NB4 (cell line): ENCODE measurements at places on chromosomes 2 and 18.

DNA sequence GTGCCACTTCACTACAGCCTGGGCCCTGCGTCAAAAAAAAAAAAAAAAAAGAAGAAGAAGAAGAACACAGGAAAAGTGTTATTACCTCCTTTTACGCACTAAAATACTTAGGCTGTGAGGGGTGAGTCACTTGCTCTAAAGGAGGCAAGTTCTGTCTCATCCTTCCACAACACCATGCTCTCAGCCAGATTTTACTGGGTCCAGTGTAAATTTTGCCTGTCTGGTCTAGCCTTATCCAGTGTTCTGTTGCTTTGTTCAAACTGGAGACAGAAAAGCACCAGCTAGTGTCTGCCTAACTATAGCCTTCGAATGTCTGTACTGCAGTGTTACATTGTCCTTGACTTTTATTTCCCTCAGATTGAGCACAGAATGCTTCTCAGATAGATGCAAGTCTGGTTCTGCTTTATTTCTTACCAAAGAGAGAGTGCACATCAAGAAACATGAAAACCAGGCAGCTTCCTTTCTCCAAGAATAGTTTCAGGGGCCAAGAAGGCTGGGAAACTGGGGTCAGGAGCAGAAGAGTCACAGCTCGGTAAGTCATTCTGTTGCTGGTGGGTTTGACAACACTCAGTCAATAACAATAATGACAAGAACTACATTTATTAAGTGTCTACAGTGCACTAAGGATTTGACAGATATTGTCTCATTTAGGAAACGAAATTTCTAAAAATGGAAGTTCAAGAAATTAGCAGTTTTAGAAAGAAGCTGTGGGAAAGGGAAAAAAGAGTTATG lies 3.1 kb upstream of the MSGN1 start:
- peak; percentile 34 for DNase-seq

DNA sequence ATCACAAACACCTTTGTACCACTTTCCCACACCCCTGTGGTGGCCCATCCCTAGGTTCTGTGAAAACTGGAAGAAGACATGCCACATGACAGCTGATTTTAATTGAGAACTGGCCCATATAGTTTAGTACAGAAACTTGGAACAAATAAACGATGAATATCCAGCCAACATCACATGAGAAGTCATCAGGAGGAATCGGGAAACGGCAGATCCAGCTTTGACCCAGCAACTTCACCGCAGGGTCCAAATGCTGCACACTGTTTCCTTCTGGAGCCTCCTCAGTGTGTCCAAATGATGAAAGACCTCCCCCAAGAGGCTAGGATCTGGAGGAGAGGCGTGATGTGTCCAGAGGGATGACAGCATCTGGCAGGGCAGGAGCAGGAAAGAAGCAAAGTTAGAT lies 75.5 kb downstream of the COPS8 start:
- DNase-seq = no peak

DNA sequence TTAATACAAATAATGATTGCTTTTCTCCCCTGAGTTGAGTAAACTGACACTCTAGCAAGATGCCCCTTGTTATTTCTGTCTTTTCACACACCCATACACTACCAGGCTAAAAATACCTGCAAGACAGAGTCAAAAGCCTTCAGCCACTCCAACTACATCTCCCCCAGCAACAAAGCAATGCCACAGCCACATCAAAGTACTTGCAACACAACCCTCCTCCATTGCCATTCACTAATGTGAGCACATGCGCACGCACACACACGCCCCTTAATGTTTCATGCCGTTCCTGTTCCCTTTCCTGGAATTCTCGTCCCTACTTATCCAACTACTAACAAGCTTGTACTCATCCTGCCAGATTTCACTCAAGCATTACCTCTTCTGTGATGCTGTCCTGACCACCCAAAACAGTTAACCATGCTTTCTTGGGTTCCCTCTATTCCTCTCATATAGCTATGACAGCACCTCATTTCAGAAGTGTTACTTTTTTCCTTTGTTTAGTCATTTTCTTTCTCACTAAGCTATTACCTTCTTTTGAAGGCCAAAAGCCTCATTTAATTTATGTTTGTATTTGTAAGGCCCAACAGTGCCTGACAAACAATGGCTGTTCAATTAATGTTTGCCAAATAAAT lies 29.6 kb downstream of the SLC25A12 start:
- DNase-seq = no peak

- DNase-seq = no peak
These were observed 1.2 kb downstream of the ABHD3 start for GRCh38 chr18:21703241-21703820.

DNA sequence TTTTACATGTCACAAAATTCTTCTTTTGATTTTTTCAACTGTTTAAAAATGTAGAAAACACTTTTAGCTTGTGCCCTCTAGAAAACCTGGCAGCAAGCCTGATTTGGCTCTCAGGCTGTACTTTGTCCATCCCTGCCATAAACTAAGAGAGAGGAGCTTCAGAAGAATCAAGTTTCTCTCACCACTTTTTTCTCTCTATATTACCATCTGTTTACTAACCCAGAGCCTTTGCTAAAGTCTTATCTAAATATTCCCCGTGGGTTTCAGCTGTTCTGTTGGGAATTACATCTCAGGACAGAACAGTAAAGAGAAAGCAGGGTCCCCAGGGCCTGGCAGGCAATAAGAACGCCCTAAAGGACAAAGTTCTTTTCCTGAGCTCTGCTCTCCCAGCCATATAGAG lies 409.1 kb upstream of the CRIM1 start:
- DNase-seq = no peak

- no peak for DNase-seq
These were observed 6.5 kb downstream of the NCAPH start for GRCh38 chr2:96342085-96342484.

DNA sequence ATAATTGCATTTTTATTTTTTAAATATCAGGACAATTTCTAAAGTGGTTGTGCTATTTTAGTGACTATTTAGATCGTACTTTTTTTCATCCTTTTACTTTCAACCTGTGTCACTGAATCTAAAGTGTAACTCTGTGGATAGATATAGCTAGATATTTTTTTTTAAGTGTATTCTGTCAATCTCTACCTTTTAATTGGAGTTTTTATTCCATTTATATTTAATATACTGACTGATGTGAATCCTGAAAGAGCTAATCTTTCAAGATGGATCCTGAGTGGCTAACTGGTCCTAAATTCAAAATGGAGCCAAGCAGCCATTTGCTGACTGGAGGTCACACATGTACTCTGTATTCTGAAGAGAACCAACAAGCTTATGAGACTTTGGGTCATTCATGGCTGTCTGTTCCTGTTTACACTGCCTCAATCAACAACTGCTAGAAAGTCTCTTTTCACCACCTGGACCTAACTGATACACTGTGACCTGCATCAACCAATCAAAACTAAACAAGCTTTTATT lies 4.6 kb upstream of the PSMD14 start:
- no peak for DNase-seq

- DNase-seq = peak; percentile 78
These were observed 20.4 kb downstream of the IFIH1 start for GRCh38 chr2:162297925-162298552.

DNA sequence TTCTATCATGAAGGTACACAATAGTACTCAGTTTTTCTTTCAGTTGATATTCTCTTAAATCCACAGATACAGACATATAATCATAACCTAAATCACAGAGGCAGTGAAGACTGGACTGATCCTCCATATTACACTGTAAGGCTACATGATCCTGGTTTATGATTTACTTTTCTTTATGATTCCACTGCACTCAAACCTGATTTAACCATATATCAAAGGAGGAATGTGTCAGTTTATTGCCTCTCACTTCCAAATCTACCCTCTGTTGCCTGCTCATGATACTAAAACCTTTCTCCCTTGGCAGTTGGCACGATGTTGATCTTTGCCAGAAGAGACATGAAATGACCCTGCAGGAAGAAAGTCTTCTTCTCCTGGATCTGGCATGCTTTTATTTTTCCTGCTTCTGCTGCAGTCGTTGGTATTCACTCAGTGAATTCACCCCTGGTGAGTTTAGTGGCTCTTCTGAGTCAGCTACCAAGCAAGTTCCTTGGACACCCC lies 426.4 kb downstream of the MBD2 start:
- no peak for DNase-seq

DNA sequence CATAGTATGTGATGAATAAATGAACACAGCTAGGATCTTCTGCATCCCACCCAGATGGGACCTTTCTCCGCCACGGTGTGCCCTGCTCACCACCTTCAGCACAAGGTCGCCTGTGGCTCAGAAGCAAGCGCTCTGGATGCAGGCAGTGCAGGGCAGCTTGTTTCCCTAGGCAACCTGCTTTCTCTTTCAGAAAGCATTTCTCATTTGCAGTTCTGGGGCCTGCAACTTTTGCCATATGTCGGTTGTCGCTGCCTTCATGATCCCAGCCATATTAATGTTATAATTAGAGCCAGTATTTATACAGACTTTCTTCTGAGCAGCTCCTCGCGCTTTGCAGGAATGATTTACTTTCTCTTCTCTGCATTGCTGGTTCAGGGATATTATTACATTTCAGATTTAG lies 692.8 kb downstream of the RNF144A start:
- DNase-seq = no peak

- no peak for DNase-seq
These were observed 169.1 kb downstream of the CDH2 start for GRCh38 chr18:28007841-28008240.

- DNase-seq = peak; percentile 56
These were observed 176.6 kb upstream of the CREB1 start for GRCh38 chr2:207352978-207353671.
